ENCODE measurements at places on chromosomes 11 and 22. TPM values are rescaled to one million over a fixed set of nuclear protein-coding genes. Genes with fewer than 3 reads are reported as not detected.

Gene GRAP2
- total RNA-seq, result 94.2 TPM

Gene HOATZ
- total RNA-seq, result not detected

- no peak for ATAC-seq
Observed at GRCh38 chr11:132804258-132804657, 728.0 kb downstream of the OPCML start.

- ATAC-seq, result no peak
Observed at GRCh38 chr22:49753276-49753890, 74.3 kb downstream of the BRD1 start.

DNA sequence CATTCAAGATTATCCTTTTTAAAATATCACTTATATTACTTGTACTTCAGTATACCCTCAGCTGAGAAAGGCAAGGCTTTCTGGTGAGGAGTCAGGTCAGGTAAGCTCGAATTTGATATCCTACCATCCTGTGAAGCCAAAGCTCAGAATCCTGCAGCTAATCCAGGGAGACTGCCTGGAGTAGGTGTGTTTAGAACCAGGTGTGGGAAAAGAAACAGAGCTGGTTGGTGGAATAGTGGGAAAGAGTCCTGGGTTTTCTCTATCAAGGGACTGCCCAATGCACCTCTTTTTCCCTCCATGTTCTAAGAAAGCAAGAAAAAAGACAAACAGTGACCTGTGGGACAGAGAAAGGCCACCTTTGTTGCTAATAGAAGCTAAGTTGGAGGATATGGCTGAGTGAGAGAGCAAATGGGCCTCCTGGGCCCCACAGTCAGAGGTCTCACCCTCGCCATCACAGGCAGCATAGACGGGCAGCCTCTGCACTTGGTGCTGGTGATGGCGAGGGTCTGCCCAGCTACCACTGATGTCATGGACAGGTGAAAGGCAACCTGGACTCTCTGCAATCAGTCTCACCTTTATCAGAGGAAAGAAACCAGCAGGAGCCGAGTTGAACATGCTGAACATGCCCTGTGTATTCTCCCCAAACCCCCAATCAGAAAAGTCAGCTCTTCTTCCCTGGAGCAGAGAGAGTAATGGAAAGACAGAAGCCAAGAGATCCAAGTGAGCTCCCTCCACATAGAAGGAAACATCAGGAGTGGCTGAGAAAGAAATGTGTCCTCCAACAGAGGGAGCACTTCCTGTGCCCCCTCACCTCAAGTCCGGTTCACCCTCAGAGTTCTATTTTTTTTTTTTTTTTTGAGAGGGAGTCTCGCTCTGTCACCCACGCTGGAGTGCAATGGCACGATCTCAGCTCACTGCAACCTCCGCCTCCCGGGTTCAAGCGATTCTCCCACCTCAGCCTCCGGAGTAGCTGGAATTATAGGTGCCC, 491.3 kb downstream of the BUD13 start:
- no peak for ATAC-seq

Gene PLAAT4
- total RNA-seq, result 20.7 TPM

Gene HTR3A
- total RNA-seq, result not detected
